T-helper 1 cell treated with Interleukin-12 subunit alpha and Interleukin-12 subunit beta and Interleukin-4 antibody, amounts not matched to agents 30 ng/mL and 1 ng/mL, for 36 hours (primary cell): ENCODE measurements at places on chromosomes 5 and 9. TPM values are rescaled to one million over a fixed set of nuclear protein-coding genes. Genes with fewer than 3 reads are reported as not detected.

The MAP1B gene
- 0.07 and 0.56 TPM in 2 replicates for total RNA-seq

The PHF24 gene
- total RNA-seq: not detected in 2 replicates

The ARHGEF37 gene
- 0.47 and 1.0 TPM in 2 replicates for total RNA-seq

The CAMK4 gene
- total RNA-seq: 80.6 and 82.8 TPM in 2 replicates

The ADAMTS2 gene
- total RNA-seq: not detected in 2 replicates

The ENTREP1 gene
- not detected in 2 replicates for total RNA-seq

The ZNF366 gene
- not detected in 2 replicates for total RNA-seq

The FGFR4 gene
- total RNA-seq: 1.3 and 1.6 TPM in 2 replicates

The RASGRF2 gene
- total RNA-seq: 8.5 and 10.8 TPM in 2 replicates
